ENCODE measurements at places on chromosomes 2 and 18. TPM values are rescaled to one million over a fixed set of nuclear protein-coding genes. Genes with fewer than 3 reads are reported as not detected.
A peak's percentile ranks its signal among the peaks of the same experiment; 100 is the strongest.

Gene FAM136A
- 20.0 TPM for total RNA-seq

DNA sequence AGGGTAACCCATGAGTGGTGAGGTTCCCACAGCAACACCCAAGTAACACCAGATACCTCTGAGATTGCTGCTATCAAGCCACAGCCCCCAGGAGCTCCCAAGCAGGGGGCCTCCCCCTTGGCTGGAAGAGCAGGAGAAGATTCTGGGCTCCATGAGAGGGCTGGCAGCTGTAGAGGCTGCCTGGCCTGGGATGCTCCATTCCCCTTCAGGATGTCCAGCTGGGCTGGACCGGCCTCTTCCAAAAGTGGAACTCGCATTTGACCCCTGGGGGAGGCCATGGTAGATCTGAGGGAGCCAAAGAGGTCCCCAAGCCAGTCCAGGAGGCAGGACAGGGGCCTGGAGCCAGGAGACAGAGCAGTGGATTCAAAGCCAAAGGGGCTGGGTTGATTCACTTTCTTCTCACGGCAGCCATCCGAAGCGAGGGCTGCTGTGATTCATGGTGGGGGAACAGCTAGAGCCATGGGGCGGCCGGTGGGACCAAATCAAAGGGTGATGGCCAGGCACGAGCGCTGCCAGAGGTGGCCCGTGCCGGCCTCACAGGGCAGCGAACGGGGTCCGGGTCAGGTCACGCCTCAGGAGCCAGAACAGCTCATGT, 95.3 kb upstream of the ID2 start:
- no peak overlapping the region for H3K4me3 ChIP-seq
- DNase-seq, result no peak
- H3K4me1 ChIP-seq, result no peaks in the 10 kb centered on the region
- H3K36me3 ChIP-seq, result no peaks in the 10 kb centered on the region
- H3K27ac ChIP-seq, result no peak overlapping the region

DNA sequence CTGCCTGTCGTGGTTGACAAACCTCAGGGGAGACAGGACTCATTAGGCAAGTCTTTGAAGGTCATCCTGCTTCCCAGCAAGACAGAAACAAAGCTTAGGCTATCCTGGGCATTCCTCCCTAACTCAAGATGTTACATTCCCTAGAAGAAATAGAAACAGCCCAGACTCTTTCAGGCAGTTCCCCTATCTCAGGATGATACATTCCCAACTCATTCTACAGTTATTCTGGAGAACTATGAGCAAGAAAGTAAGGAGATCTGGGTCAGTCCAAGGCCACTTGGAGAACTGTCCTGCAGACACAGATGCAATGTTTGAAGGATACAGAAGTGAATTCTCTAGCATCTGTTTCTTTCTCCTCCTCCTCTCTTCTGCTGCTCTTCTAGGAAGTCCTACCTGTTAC, 220.1 kb upstream of the NCKAP5 start:
- no peak overlapping the region for H3K27ac ChIP-seq
- H3K4me3 ChIP-seq, result no peak overlapping the region
- no peaks in the 10 kb centered on the region for H3K4me1 ChIP-seq
- no peaks in the 10 kb centered on the region for H3K27me3 ChIP-seq
- no peak for DNase-seq

Gene CKAP2L
- total RNA-seq, result 0.19 TPM

Gene RESP18
- total RNA-seq, result not detected

Gene MGAT4A
- total RNA-seq, result 8.0 TPM

DNA sequence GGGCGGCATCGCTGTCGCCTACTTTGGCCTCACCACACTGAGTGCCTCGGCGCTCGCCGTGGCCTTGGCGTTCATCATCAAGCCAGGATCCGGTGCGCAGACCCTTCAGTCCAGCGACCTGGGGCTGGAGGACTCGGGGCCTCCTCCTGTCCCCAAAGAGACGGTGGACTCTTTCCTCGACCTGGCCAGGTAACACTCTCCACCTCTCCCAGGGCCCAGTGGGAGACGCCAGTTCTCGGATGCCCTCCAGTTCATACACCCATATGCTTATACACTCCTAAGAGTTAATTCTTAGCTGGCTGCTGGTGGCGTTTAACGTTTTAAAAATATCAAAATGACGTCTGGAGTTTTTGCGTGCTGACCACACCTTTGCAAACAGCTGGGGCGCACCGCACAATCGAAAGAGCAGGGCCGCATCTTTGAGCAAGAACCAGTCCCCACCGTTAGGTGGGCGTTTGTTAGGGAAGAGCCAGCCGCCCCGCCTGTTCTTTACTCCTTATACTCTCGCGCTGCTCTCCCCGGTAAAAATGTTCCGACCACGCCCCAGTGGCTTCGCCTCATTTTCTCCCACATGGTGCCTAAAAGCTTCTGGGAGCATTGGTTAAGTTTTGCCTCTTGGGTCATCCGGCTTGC, 899 bp downstream of the SLC1A4 start:
- H3K27ac ChIP-seq, result peak overlapping the region; percentile 100
- H3K36me3 ChIP-seq, result no peaks in the 10 kb centered on the region
- H3K4me3 ChIP-seq, result peak overlapping the region; percentile 98

- H3K27ac ChIP-seq, result no peak overlapping the region
- no peak for DNase-seq
- H3K36me3 ChIP-seq, result no peaks in the 10 kb centered on the region
- no peak overlapping the region for H3K4me3 ChIP-seq
- H3K4me1 ChIP-seq, result no peaks in the 10 kb centered on the region
Measured at GRCh38 chr2:207423886-207424285, 105.9 kb upstream of the CREB1 start.

DNA sequence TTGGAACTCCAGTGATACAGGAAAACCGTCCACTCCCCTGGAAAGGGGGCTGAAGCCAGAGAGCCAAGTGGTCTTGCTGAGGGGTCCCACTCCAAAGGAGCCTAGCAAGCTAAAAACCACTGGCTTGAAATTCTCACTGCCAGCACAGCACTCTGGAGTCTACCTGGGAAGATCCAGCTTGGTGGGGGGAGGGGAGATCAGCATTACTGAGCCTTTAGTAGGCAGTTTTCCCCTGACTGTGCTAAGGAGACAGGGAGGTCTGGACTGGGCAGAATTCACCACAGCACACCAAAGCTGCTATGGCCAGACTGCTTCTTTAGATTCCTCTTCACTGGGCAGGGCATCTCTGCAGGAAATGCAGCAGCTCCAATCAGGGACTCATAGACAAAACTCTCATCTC, 510.7 kb upstream of the LRRTM1 start:
- no peaks in the 10 kb centered on the region for H3K4me1 ChIP-seq
- no peaks in the 10 kb centered on the region for H3K36me3 ChIP-seq
- no peak overlapping the region for H3K27ac ChIP-seq
- no peaks in the 10 kb centered on the region for H3K27me3 ChIP-seq

DNA sequence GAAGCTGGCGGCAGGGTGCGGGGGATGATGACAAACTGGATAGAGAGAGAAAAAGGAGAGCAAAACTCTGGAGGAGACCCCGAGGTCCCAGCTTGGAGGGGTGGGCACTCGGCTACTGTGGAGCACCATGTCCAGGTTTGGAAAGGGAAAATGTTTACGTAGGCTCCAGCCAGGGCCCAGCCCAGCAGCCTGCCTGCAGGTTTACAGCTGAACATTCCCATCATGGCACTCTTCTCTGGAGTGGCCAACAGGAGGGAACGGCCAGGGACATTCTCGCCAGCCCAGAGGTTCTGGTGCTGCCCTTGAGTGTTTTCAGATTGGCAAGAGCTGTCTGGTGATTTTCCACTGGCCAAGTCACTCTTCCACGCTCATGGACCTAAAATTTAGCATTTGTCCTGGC, 262.9 kb upstream of the TCF4 start:
- no peak overlapping the region for H3K4me3 ChIP-seq
- no peak overlapping the region for H3K27ac ChIP-seq
- H3K27me3 ChIP-seq, result no peaks in the 10 kb centered on the region
- DNase-seq, result no peak
- H3K36me3 ChIP-seq, result no peaks in the 10 kb centered on the region

- peaks cover 25% of the 10 kb centered on the region for H3K4me1 ChIP-seq
- H3K4me3 ChIP-seq, result no peak overlapping the region
- no peaks in the 10 kb centered on the region for H3K36me3 ChIP-seq
- no peak for DNase-seq
- H3K27me3 ChIP-seq, result no peaks in the 10 kb centered on the region
Measured at GRCh38 chr2:217994776-217995274, 8.0 kb downstream of the TNS1 start.

Gene SLC9A2
- 4.8 TPM for total RNA-seq

DNA sequence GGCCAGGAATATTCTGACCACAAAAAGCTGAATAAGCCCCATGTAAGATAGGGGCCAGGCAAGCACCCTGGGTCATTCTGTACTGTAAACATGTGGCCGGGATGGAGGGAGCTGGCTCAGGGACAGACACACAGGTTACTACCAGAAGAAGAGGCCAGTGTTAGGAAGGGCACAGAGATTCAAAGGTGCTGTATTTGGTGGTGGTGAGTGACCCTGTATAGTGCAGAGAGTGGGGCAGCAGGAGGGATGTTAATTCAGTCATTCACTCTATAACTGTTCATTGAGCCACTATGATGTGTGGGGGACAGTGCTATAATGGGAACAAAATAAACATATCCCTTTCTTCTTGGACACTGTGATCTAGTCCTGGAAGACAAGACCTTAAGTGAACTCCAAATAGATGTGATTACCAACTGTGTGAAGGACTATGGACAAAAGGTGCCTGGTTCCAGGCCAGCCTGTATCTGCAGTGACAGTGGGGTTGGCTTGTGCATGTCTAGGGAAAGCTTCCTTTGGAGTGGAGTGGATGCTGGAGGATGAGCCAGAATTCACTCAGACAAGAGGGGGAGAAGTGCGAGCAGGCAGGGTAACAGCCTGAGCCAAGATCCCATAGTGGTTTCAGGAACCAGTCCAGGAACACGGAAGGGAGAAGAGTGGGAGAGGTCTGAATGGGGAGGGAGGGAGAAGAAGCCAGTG, 8.3 kb downstream of the MOCOS start:
- no peak for DNase-seq
- H3K4me1 ChIP-seq, result no peaks in the 10 kb centered on the region
- H3K27ac ChIP-seq, result no peak overlapping the region
- no peaks in the 10 kb centered on the region for H3K27me3 ChIP-seq
- no peaks in the 10 kb centered on the region for H3K36me3 ChIP-seq
- no peak overlapping the region for H3K4me3 ChIP-seq

DNA sequence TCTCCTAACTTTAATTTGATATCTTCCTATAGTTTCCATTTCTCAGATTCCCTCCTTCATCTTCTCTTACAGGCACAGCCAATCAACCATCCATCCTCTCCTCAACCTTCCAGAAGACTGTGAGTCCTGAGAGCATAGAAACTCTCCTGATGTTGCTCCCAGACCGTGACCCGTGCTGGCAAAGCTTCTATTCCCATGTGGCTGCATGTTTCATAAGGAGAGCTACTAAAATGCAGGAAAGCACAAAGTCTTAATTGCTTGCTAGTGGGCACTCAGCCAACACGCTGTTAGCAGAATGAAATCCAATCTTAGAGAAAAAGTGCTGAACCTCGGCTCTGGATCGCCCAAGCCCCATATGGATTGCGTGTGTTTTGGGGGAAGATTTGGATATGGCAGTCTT, 1244.7 kb upstream of the ZEB2 start:
- H3K36me3 ChIP-seq, result no peaks in the 10 kb centered on the region
- H3K4me1 ChIP-seq, result no peaks in the 10 kb centered on the region
- H3K4me3 ChIP-seq, result no peak overlapping the region
- peak; percentile 71 for DNase-seq
- H3K27ac ChIP-seq, result no peak overlapping the region

GRCh38 chr2:150584081-150584480, 96.6 kb upstream of the RND3 start:
- H3K36me3 ChIP-seq, result no peaks in the 10 kb centered on the region
- no peaks in the 10 kb centered on the region for H3K27me3 ChIP-seq
- H3K27ac ChIP-seq, result no peak overlapping the region
- H3K4me3 ChIP-seq, result no peak overlapping the region
- no peaks in the 10 kb centered on the region for H3K4me1 ChIP-seq

GRCh38 chr18:34511435-34511834, 198.7 kb upstream of the DTNA start:
- H3K27me3 ChIP-seq, result no peaks in the 10 kb centered on the region
- no peak overlapping the region for H3K4me3 ChIP-seq
- peaks cover 45% of the 10 kb centered on the region for H3K4me1 ChIP-seq
- no peak overlapping the region for H3K27ac ChIP-seq
- H3K36me3 ChIP-seq, result no peaks in the 10 kb centered on the region

- no peak overlapping the region for H3K4me3 ChIP-seq
- H3K27me3 ChIP-seq, result no peaks in the 10 kb centered on the region
- H3K36me3 ChIP-seq, result no peaks in the 10 kb centered on the region
- H3K4me1 ChIP-seq, result no peaks in the 10 kb centered on the region
Measured at GRCh38 chr18:61569176-61569892, 236.1 kb downstream of the CDH20 start.

Gene USP37
- 5.9 TPM for total RNA-seq

GRCh38 chr2:106061611-106062349, 132.3 kb downstream of the UXS1 start:
- H3K27ac ChIP-seq, result no peak overlapping the region
- H3K4me1 ChIP-seq, result peaks cover 6% of the 10 kb centered on the region
- no peak for DNase-seq
- no peak overlapping the region for H3K4me3 ChIP-seq
- no peaks in the 10 kb centered on the region for H3K36me3 ChIP-seq

- no peak overlapping the region for H3K4me3 ChIP-seq
- no peaks in the 10 kb centered on the region for H3K4me1 ChIP-seq
- no peaks in the 10 kb centered on the region for H3K27me3 ChIP-seq
Measured at GRCh38 chr2:168355121-168355520, 101.0 kb upstream of the CERS6 start.

GRCh38 chr2:190812506-190813294, 67.9 kb upstream of the GLS start:
- no peak overlapping the region for H3K4me3 ChIP-seq
- no peaks in the 10 kb centered on the region for H3K4me1 ChIP-seq
- no peaks in the 10 kb centered on the region for H3K36me3 ChIP-seq
- no peak overlapping the region for H3K27ac ChIP-seq
- no peaks in the 10 kb centered on the region for H3K27me3 ChIP-seq

Gene VWA3B
- 0.22 TPM for total RNA-seq

GRCh38 chr18:22179174-22179573, 9.8 kb downstream of the GATA6 start:
- no peak overlapping the region for H3K27ac ChIP-seq
- DNase-seq, result no peak
- H3K36me3 ChIP-seq, result no peaks in the 10 kb centered on the region

DNA sequence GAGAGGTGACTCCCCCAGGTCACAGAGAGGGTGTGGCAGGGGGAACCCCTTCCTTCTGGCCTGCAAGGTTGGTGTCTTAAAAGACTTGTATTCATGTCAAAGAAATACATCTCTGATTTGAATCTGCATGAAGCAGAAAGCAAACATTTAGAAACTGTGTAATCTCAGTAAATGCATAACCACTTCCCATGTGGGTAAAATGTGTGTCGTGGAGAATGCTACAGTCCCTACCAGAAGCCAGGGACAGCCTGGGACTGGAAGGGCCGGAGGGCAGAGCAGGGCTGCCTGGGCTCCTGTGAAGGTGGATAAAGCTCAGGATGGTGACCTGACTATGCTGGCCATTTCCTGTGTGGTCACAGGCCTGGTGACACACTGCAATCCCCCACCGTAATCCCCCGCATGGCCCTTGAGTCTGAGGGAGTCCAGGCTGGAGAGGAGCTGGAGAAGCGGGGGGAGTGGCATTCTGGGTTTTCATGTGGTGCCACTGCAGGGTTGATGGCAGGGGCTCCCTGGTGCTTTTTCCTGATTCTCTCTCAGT, 102.2 kb downstream of the LRRC30 start:
- no peaks in the 10 kb centered on the region for H3K36me3 ChIP-seq
- no peak for DNase-seq
- no peaks in the 10 kb centered on the region for H3K4me1 ChIP-seq
- no peaks in the 10 kb centered on the region for H3K27me3 ChIP-seq
- no peak overlapping the region for H3K27ac ChIP-seq
